ENCODE measurements at places on chromosomes 4 and X.

GRCh38 chrX:10106806-10107205, 50.0 kb upstream of the CLCN4 start:
- no peak for DNase-seq

- no peak for DNase-seq
Observed at GRCh38 chrX:10404436-10404835, 215.9 kb downstream of the MID1 start.

DNA sequence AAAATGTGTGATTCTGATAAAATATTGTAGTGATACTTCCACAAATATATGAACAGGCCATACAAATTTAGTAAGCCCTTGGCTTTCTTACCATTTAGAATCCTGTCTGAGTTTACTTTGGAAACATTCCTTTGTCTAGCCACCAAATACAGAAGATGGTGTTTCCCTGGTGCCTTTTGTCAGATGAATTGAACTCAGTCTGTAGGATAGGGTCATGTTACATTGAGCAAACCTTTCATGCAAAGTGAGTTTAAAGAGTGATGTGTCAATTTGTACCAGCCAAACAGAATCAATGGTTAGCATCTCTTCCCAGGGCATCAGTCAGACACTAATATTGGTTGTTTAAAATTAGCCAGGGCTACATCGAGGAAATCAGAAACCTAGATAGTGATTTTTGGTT, 1443.4 kb downstream of the ARAP2 start:
- DNase-seq, result no peak

GRCh38 chr4:73001885-73002284, 67.6 kb downstream of the COX18 start:
- DNase-seq, result no peak

DNA sequence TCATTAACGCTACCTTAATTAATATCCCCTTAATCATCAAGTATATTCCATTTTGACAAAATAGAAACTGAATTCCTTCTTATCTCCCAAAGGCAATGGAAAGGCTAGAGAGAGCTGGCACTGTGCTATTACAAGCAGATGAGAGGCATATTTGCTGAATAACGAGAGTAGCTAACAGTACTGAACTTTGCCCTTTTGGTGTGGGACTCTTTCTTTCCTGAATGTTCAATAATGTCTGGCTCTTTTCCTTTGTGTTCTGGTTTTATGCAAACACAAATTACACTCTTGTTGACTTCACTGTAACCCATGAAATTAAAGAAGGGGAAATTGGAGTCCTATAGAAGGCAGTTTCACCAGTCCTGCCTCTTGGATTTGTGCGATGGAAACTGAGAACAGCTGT, 63.5 kb downstream of the SHROOM3 start:
- DNase-seq, result no peak

DNA sequence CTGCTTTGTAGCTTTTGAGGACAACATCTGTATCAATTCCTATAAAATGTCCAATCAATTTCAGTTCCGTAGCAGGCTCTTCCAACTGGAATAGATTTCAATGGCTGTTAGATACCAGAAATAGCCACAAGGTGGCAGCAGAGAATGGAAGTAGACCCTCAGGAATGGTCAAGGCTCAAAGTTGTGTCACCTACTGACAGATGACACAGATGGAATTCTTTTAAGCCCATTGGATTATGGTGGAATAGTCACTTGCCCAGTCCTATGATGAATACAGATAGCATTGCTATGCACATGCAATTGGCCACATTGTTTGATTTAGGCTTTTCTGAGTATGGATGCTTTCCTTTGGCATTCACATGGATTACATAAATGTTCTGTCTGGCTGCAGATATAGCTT, 130.4 kb upstream of the RADX start:
- no peak for DNase-seq

- no peak for DNase-seq
Observed at GRCh38 chr4:15390494-15390893, 37.3 kb upstream of the C1QTNF7 start.

Measured in activated T-cell treated with anti-CD3 and anti-CD28 coated beads for 48 hours (primary cell).